WERI-Rb-1 (cell line): ENCODE measurements at places on chromosomes 16 and 17.

DNA sequence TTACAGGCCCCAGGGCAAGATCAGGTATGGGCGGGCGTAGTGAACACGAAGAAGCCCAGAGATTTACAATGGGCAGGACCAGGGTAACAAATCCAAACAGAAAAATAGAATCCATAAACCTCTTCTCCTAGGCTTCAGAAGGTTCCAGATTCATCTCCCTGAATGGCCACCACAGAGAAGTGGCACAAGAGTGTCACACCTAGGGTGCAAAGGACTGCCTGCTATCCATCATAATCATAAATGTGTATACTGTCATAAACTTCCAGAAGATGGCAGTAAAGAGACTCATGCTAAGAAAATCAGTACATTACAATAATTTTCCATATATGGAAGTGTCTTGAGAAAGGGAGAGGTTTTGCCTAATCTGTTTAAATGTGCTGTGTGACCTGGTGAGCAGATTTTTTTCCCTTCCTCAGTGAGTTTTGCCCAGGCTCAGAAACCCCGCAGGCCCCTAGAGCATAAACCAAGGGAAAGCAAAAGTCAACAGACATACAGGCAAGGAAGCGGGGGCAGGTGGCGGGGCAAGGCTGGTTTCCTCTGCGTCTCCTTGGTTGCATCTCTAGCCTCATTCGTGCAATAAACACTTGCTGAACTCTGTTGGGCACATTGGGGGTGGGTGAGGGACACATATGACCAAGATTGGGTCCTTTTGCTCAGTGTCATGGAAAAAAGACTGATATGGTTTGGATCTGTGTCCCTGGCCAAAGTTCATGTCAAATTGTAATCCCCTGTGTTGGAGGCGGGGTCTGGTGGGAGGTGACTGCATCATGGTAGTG lies 92.0 kb upstream of the CDH5 start:
- DNase-seq: no peak

- no peak for DNase-seq
Measured at GRCh38 chr16:29154088-29154487, 169.2 kb downstream of the LAT start.

- DNase-seq: no peak
Measured at GRCh38 chr16:7209598-7209997, 123.0 kb upstream of the RBFOX1 start.

GRCh38 chr16:22055881-22056280 lies 36.5 kb upstream of the VWA3A start:
- peak; percentile 16 for DNase-seq

DNA sequence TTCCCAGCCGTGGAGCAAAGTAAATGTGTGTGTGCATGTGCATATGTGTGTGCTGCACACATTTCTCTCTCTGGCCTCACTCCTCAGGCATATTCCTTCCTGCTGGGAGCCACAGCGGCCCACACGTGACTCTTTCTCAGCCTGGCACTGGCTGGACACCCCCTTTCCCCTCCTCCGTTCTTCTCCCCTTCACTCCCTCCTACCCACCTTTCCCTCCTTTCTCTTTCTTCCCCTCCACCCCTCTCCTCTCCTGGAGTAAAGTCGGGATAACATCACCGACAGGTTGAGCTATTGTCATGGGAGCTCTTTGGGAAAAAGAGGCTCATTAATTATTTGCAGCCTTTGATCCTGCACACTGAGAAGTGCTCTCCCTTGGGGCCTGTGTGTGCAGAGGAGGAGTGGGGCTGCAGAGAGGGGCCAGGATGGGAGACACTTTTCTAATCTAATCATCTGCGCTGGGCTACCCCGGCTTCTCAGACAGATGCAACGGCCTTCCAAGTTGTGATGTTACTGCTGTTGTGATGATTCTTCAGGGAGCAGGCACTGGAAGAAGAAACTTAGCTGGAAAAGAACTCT lies 126.3 kb upstream of the HSBP1 start:
- DNase-seq: no peak

DNA sequence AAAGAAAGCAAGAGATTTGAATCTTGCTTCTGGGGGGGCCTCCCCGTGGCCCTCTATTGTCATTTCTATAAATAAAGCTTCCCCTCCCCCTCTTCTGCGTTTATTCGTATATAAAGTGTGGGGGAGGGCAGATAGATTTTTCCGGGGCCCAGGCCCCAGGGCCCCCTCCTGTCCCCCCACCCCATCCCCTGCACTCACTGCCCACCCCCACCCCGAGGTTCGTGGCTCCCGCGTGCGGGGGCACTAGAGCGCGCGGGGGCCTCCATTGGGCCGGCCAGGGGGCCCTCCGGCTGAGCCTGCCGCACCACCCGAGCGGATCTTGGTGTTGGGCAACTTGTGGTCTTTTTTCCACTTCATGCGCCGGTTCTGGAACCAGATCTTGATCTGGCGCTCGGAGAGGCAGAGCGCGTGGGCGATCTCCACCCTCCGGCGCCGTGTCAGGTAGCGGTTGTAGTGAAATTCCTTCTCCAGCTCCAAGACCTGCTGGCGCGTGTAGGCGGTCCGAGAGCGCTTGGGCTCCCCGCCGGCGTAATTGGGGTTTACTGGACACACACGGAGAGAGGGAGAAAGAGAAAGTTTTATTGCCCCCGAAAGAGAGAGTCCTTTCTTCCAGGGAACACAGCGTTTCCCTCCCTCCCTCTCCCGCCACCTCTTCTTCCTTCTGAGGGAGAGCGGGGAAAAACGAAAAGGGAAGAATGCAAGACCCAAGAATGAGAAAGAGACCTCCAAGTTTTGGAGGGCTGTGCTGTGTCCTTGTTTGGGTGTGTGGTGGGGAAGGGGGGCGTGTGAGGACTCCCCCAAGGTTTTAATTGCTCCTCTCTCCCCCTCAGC lies 1.5 kb downstream of the HOXB4 start:
- DNase-seq: no peak

DNA sequence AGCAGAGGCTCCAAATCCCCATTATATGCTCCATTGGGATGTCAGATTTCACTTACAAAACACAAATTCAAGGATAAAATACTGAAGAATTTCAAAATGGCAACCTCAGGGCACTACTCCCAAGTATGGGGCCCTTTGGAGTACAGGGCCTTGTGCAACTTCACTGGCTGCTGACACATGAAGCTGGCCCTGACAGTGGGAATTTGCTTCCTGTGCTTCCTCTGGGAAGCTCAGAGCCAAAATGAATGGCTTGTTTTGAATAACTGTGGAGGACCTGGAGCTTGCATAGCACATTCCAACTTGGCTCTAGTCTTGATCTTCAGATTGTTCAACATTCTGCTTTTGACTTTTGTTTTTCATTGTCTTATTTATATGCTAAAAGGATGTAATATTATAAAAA lies 52.3 kb upstream of the HNF1B start:
- no peak for DNase-seq

- DNase-seq: no peak
Measured at GRCh38 chr16:53737552-53737951, 33.6 kb downstream of the FTO start.

DNA sequence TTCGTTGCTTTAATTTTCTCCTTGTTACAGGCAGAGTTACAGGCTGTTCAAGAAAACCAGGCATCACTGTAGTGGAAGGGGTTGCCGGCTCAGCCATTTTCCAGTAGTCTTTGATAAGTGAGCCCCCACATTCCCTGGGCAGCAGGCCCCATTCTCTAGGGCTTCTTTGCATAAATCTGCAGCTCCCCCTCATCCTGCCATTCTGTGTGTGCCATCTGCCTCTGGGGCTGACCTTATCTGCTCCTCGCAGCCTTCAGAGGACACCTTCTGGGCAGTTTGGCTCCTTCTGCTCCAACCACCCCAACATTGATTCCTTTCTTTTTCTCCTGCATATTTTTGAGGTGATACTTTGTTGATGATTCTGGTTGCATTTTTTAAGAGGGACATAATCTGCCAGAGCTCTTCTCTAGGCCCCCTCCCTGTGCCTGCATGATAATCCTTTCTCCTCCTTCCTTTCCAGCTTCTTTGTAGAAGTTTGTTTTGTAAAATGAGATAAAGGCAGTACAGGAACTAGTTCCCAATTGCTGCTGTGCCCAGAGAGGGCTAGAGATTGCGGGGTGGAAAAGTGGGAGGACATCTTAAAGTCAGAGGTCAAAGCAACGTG lies 17.1 kb downstream of the RND2 start:
- DNase-seq: peak; percentile 89

DNA sequence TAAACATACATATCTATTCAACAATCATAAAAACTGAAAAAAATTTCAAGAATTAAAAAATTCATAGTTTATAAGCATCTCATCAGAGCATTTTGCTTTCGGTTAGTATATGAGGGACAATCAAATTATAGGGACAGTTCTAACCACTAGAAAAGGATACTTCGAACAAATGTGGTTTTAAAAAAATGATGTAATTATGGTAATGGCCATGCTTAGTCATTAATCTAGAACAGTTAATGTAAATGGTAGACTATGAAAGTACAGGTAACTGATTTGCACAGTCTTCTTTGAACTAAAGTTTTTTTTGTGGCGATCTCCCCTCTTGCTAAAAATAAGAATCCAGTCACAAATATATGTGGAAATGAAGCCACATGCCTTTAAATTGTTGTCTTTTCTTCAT lies 63.5 kb upstream of the PHOSPHO1 start:
- DNase-seq: no peak

GRCh38 chr16:76466871-76467270 lies 189.7 kb downstream of the CNTNAP4 start:
- no peak for DNase-seq

- no peak for DNase-seq
Measured at GRCh38 chr17:82860606-82861392, 21.0 kb upstream of the ZNF750 start.

- no peak for DNase-seq
Measured at GRCh38 chr17:58684003-58684402, 7.8 kb downstream of the TEX14 start.

- no peak for DNase-seq
Measured at GRCh38 chr17:35577830-35578196, 558 bp downstream of the PEX12 start.

- DNase-seq: no peak
Measured at GRCh38 chr16:86220561-86220960, 289.8 kb upstream of the FOXF1 start.

- DNase-seq: no peak
Measured at GRCh38 chr17:49952912-49953497, 16.0 kb upstream of the DLX4 start.

- no peak for DNase-seq
Measured at GRCh38 chr16:31130899-31131298, 4.6 kb downstream of the PRSS8 start.

DNA sequence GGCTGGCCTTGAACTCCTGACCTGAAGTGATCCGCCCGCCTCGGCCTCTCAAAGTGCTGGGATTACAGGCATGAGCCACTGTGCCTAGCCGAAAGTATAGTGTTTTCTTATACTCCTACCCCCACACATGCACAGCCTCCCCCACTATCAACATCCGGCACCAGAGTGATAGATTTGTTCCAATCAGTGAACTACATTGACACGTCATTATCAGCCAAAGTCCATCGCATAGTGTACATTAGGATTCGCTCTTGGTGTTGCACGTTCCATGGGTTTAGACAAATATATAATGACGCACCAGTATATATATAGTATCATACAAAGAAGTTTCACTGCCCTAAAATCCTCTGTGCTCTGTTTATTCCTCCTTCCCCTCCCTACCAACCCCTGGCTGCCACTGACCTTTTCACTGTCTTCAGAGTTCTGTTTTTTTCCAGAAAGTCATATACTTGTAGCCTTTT lies 11.9 kb upstream of the TM4SF5 start:
- DNase-seq: no peak

DNA sequence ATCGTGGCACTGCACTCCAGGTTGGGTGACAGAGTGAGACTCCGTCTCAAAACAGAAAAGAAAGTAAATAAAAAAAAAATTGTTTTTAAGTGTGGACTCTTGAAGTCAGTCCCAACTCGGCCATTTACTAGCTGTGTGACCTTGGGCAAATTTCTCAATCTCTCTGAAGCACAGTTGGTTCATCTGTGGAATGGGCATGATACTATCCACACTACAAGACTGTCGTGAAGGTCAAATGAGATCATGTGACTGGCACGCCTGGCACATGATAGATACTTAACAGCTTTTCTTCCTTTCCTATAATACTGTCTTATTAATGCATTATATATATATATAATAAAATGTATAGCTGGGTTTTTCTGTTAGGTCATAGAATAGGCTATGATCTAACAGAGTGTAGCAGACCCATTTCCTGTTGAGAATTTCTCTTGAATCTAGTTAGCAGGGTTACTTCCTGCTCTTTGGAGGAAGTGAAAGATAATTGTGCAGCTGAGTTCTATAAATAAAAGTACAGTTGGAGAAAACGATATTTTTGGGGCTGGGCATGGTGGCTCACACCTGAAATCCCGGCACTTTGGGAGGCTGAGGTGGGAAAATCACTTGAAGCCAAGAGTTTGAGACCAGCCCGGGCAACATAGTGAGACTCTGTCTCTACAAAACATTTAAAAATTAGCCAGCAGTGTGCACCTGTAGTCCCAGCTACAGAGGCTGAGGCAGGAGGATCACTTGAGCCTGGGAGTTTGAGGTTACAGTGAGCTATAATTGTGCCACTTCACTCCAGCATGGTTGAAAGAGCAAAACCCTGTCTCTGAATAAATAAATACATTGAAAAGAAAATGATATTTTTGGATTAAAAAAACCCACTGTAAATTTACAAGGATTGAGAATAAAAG lies 7.3 kb downstream of the MILR1 start:
- DNase-seq: no peak

- DNase-seq: peak; percentile 75
Measured at GRCh38 chr17:59565959-59566324, 532 bp downstream of the DHX40 start.

- no peak for DNase-seq
Measured at GRCh38 chr17:12316021-12316420, 295.3 kb downstream of the MAP2K4 start.

DNA sequence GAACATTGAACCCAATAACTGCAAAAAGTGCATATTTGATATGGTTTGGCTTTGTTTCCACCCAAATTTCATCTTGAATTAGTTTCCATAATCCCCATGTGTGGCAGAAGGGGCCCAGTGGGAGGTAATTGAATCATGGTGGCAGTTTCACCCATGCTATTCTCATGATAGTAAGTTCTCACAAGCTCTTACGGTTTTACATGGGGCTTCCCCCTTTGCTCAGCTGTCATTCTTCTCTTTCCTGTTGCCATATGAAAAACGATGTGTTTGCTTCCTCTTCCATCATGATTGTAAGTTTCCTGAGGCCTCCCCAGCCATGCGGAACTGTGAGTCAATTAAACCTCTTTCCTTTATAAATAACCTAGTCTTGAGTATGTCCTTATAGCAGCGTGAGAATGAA lies 127.6 kb downstream of the CHD9NB start:
- no peak for DNase-seq

- DNase-seq: no peak
Measured at GRCh38 chr17:75917141-75917916, 12.6 kb upstream of the MRPL38 start.
